Activated CD4-positive, alpha-beta T cell treated with anti-CD3 and anti-CD28 coated beads for 24 hours (primary cell): ENCODE measurements at places on chromosomes 2 and 18.

DNA sequence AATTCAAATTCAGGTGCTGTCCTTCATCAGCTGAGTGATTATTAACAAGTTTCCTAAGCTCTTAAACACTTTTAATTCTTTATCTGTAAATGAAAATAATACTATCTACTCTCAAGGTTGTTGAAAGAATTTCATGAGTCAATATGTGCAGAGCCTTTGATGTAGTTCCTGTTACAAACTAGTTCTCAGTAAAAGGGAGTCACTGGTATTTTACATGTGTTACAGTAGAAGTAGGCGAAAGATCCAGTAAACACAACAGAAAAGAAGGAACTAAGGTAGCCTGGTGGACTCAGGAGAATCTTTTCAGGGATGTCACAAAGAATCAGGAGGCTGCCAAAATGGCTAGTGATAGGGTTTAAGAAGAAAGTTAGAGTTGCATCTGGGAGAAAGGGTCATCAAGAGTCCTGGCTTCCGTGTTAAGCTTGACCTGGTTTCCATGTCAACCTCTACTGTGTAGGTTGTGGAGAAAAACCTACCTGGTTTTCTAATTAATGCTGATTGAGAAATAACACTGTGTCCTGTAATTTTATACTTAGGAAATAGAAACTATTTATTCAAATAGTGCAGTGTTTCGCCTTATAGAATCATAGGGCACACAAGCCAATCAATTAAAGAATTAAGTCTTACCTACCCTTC, 58.3 kb upstream of the TRIB2 start:
- no peak for DNase-seq

DNA sequence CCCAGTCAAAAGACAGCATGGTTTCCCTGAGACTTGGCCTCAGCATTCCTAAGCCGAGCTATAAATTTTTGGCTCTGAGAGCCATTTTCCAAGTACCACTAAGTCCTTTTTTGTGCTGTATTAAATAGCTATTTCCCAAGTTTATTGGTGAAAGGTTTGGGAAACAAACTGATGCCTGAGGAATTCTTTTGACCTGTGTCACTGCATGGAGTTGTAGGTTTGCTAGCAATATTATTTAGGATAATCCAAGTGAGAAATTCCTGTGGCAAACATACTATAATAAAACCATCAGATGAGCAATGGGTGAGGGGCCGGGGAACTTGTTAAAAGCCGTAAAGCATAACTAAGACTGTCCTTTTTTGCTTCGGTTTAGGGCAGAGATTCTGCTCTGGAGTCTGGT, 28.4 kb downstream of the ARHGAP28 start:
- DNase-seq: no peak

GRCh38 chr18:36537289-36537688, 239.8 kb downstream of the FHOD3 start:
- no peak for DNase-seq

- no peak for DNase-seq
These were observed 178.0 kb downstream of the PDE11A start for GRCh38 chr2:177894546-177894945.

DNA sequence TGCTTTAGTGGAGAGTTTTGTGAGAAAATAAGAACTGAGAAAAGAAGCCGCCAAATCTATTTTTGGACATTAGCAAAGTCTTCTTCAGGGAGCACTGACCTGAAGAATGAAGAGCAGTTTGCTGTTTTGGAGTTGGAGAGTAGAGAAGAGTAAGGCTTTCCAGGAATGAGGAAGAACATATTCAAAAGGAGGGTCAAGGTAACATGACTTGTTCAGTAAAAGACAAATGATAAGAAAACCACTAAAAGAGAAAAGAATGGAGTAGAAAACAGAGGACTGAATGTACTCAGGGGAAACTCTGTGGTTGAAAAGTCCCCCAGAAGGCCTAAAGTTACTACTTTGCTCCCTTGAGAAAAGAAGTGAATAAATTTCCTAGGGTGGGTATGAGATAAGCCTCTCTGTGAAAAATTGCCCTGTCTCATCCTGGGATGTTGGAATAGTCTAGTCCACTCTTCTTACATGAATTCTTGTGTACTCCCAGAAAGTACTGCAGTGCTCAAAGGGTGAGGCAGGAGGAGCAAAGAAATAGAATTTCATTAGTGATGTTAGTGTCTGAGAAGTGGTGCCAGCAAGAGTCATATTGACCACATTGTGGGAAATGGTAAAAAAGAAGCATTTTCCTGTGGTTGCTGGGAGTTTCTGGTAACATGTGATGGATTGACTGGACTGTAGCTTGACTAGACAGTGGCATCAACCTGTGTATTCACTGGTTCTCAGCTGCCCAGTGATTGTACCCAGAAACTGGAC, 27.8 kb downstream of the MBD5 start:
- no peak for DNase-seq

- DNase-seq: no peak
These were observed 35.9 kb downstream of the ADI1 start for GRCh38 chr2:3483227-3483985.

- no peak for DNase-seq
These were observed 10.7 kb upstream of the THNSL2 start for GRCh38 chr2:88159481-88159880.

DNA sequence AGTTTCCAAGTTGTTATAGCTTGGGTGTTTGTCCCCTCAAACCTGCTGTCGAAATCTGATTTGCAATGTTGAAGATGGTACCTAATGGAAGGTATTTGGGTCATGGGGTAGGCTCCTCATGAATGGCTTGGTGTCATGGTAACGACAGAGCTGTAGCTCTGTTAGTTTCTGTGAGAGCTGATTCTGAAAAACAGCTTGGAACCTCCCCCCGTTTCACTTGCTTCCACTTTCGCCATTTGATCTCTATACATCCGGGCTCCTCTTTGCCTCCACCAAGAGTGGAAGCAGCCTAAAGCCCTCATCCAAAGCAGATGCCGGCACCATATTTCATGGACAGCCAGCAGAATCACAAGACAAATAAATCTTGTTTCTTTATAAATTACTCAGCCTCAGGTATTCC, 1035.1 kb upstream of the SLC39A10 start:
- DNase-seq: no peak

DNA sequence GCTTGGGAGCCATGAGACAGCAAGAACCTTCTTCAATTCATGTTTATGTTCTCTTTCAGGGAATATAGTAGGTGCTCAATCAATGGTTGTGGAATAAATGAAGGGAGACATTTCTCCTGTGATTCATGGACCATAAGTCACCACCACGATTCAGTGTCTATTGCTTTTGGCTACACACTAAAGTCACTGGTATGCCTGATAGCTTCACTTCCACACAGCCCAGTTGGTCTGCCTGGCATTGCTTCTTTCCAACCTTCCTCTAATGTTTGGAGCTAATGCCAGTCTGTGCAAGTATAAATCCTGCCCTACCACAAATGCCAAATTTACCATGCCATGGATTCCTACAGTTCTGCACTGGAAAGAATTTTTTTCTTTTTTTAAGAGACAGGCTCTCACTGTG, 1.3 kb upstream of the CXCR1 start:
- DNase-seq: no peak

DNA sequence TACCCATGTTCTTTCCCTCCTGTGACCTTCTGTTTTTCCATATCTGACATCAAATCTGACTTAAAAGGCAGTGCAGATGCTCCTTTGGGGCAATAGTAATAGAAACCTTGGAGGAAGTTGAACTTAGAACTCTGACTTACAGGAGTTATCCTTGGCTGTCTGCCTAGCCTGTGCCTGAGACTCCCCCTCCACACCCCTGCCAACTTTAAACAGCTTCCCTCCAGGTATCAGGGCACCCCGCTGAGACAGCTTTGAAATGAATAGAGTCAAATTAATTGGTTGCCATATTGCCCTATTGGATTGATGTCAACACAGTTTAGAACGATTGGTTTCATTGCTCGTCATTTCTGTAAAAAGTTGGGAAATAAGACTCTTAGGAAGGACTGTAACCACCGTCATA, 322.0 kb downstream of the PRKCE start:
- DNase-seq: no peak

GRCh38 chr2:149860276-149860921, 272.8 kb upstream of the MMADHC start:
- no peak for DNase-seq

DNA sequence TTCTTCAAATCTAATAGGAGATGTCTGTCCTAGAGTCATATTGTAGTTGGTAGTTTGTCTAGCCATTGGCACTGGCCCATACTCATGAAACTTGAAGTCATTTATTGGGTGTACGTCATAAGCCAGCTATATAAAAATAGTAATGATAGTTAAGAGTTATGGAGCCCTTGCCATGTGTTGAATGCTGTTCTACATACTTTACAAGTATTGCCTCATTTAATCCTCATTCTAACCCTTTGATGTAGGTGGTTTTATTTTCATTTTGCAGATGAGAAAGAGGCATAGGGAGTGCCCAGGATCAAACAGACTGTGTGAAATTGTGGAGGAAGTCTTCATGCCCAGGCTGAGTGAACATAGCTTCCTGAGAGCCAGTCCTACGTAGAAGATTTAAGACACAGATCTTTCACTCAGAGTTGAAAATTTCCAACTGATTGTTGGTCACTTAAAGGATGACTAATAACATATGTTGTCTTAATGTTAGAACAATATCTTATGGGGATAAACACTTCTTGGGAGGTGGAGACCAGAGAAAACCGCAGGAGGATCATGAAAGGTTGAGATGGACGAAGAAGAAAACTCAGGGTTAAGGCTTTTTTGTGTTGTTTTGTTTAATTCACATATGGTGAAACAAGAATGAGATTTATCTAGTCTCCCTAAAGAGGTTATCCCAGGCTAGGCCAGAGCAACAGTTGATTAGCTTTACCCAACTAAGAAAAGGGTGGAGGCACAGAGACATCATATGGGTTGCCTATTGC, 156.0 kb downstream of the CERS6 start:
- DNase-seq: no peak

DNA sequence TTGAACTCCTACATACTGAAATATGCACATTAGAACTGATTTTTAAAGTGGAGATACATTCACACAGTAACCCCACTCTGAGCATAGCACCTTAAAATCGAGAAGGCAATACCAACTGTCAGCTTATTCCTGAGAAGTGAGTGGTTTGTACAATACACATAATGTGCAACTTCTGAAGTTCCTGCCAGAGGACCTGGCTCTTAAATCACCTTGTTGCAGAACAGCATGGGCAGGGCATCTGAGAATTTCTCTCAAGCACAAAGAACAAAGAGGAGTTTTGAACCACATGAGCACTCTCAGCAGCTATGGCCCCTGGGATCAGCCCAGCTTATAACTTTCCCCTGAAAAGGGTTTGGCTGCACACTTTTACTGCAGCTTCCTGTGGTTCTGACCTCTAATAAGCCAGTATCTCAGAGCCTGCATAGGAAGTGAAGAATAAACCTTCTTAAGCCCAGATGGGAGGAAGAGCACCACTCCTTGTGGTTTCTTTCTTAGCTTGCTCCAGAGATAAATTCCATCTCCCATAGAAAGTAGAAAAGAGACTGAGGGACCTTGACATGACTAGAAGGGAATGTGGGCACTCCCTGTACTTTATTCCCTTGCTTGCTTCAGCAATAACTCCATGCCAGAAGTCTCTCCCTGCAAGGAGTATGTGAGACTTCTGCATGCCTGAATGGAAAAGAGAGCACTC, 862.3 kb downstream of the SUCLG1 start:
- no peak for DNase-seq

DNA sequence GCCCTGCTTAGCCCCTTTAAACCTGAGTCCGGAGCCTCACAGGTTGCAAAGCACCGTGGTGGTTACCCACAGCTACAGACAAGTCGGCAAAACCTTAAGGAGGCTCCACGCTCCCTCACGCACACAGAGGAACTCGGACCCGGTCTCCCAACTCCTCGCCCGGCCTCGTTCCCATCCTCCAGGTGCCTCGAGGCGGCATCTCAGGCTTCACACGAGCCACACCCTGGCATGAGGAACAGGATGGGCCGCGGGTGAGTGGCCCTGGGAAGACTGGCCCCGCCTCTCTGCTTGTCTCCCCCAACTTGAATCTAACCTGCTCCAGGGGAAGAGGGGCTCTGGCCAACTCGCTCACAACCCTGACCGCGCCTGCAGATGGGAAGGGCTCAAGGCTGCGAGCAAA, 97.4 kb downstream of the EIPR1 start:
- DNase-seq: no peak

GRCh38 chr2:118967124-118967880, 25.3 kb downstream of the MARCO start:
- no peak for DNase-seq

- DNase-seq: no peak
These were observed 539.0 kb upstream of the PIK3C3 start for GRCh38 chr18:41416044-41416443.

GRCh38 chr18:28768791-28769768, 592.1 kb upstream of the CDH2 start:
- no peak for DNase-seq

GRCh38 chr2:174587579-174587978, 10.0 kb downstream of the WIPF1 start:
- DNase-seq: no peak

DNA sequence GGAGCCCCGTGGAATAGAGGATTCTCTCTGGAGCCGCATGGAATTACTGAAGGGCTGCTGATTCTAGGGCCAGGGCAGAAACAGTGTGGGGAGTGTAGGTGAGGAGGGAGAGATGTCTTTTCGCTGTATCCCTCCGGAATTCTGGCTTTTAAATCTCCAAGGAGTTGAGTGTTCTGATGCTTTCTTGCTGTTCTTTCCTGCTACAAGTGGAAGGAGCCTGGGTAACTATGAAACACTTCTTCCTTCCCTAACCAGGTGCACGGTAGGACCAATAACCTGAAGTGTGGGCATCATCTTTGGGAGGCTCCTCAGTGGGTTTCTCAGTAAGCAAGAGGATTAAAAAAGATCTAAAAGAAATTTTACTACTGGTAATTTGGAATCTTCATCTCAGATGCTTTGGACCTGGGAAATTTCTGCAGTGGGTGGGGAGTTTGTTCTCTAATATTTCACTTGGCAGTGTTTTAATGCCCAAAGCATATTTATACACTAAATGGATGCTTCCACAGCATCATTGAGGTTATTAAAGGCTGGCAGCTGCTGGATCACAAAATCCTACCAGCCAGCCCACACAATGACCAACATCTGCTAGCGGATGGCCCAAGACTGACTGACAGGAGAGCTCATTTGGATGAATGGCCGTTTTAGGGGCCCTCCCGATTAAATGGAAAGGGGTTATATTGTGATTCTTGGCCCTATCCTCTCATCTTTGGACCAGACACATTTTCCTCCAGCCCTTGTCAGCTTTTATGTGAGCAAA, 2.1 kb downstream of the EML6 start:
- no peak for DNase-seq
